ENCODE measurements at places on chromosomes 1 and 21.

DNA sequence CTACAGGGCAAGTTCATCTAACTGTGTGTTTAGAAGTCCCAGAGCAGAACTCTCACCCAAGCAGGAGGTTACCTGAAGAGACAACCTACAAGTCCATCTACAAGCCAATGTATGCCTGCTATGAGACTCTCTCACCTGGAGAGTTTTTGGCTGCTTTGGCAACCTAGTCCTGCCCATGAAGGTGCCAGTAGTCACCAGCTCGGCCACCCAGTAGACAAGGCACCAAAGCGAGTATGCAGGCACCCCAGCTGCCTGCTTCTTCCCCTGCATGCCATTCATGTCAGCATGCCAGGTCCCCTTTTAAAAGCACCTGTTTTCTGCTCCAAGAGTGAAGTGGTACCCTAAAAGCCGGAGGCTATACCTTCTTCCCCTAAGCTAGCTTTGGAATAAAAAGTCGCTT is 20.2 kb downstream of the RIIAD1 start:
- H3K27ac ChIP-seq = no peak overlapping the region
- peaks cover 4% of the 10 kb centered on the region for H3K4me1 ChIP-seq
- no peak for DNase-seq
- peaks cover 3% of the 10 kb centered on the region for H3K36me3 ChIP-seq

GRCh38 chr1:104671684-104672353 is 922.1 kb downstream of the AMY1C start:
- no peaks in the 10 kb centered on the region for H3K4me1 ChIP-seq
- H3K27me3 ChIP-seq = no peaks in the 10 kb centered on the region
- H3K4me3 ChIP-seq = no peak overlapping the region
- DNase-seq = no peak
- H3K36me3 ChIP-seq = no peaks in the 10 kb centered on the region

- no peaks in the 10 kb centered on the region for H3K27me3 ChIP-seq
- peaks cover 12% of the 10 kb centered on the region for H3K4me1 ChIP-seq
- H3K27ac ChIP-seq = no peak overlapping the region
- peak overlapping the region; percentile 92 for H3K4me3 ChIP-seq
Observed at GRCh38 chr1:150516050-150516591, 569 bp downstream of the FALEC start.

GRCh38 chr1:109623601-109624161 is 4.0 kb downstream of the AMPD2 start:
- H3K27me3 ChIP-seq = no peaks in the 10 kb centered on the region
- no peak for DNase-seq
- H3K36me3 ChIP-seq = peaks cover 25% of the 10 kb centered on the region
- H3K4me3 ChIP-seq = peak overlapping the region; percentile 53
- peak overlapping the region; percentile 75 for H3K27ac ChIP-seq

DNA sequence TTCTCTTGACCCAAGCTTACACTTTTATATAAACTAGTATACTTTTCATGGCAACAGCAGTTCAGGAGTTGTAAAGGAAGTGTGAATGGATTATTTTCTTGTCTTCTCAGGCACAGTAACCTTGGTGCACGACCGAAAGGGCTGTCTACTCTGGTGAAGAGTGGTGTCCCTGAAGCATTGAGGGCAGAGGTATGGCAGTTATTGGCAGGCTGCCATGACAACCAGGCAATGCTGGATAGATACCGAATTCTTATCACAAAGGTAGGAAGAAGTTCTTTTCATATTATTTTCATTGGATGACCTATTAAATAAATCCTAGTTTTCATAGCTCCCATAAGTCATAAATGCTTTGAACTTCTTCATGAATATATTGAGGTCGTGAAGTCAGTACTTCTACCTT is 53.9 kb upstream of the GPR52 start:
- no peaks in the 10 kb centered on the region for H3K27me3 ChIP-seq
- H3K36me3 ChIP-seq = peaks cover 39% of the 10 kb centered on the region
- peaks cover 11% of the 10 kb centered on the region for H3K4me1 ChIP-seq
- no peak overlapping the region for H3K27ac ChIP-seq
- H3K4me3 ChIP-seq = no peak overlapping the region

DNA sequence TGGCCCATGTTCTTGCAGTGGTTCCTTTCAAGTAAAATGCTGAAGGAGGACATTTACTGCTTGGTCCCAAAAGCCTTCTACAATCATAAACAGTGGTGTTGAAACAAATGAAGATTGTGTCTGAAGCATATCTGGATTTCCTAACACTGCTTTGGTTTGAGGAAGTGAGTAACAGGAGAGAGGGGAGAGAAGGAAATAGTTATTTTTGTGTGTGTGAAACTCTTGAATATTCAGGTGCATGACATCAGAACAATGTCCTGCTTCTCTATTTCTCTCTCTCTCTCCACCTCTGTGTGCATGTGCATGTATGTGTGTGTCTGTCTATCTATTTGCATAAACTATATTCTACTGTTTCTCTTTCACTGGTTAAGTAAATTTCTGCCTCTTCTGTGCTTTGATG is 61.4 kb upstream of the TNFSF18 start:
- H3K4me3 ChIP-seq = no peak overlapping the region
- no peak overlapping the region for H3K27ac ChIP-seq
- no peaks in the 10 kb centered on the region for H3K4me1 ChIP-seq

DNA sequence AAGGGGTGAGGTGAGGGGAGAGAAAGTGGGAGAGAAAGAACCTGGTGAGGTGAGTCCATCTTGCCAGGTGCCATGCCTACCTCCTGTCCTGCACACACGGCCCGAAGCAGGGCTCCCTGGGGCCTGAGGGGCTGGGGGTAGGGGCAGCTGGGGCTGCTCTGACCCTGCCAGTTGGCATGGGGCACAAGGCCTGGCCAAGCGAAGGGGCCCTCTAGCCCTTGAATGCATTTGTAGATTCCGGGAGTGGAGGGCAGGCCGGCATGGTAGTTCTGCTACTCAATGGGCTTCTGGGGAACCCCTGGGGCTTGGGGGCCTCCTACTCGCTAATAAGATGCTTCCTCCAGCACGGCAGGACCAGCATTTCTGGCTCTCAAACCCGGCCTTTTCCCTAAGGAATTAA is 3.6 kb upstream of the PRDM16 start:
- no peak for DNase-seq
- no peak overlapping the region for H3K27ac ChIP-seq
- H3K36me3 ChIP-seq = no peaks in the 10 kb centered on the region

GRCh38 chr1:210330279-210330866 is 1.7 kb downstream of the HHAT start:
- DNase-seq = no peak
- H3K4me3 ChIP-seq = no peak overlapping the region
- H3K27ac ChIP-seq = no peak overlapping the region
- H3K4me1 ChIP-seq = peaks cover 36% of the 10 kb centered on the region

GRCh38 chr1:232699814-232700213 is 69.9 kb upstream of the SIPA1L2 start:
- no peak overlapping the region for H3K4me3 ChIP-seq
- H3K36me3 ChIP-seq = no peaks in the 10 kb centered on the region
- no peak for DNase-seq
- H3K27ac ChIP-seq = no peak overlapping the region
- H3K27me3 ChIP-seq = no peaks in the 10 kb centered on the region
- peaks cover 2% of the 10 kb centered on the region for H3K4me1 ChIP-seq

GRCh38 chr1:159821171-159821867 is 5.4 kb upstream of the SLAMF8 start:
- H3K4me3 ChIP-seq = no peak overlapping the region
- H3K27ac ChIP-seq = no peak overlapping the region
- peaks cover 32% of the 10 kb centered on the region for H3K4me1 ChIP-seq
- no peaks in the 10 kb centered on the region for H3K27me3 ChIP-seq
- no peak for DNase-seq

DNA sequence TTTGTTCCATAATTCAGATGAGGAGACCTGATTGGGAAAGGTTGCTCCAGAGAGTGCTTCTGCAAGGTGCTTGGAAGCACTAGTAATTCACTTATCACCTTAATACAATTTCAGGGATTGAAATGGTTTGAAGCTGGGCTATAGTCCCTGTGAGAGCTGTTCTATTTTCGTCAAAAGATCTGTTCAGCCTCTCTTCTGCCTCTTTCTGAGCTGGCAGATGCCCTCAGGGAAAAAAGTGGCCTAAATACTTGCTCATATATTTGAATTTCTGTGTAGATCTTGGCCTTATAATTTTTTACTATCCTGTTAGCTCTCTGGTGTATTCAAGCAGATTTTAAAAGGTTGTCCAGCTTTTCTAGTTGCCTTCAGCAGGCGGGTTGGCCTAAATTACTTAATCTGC is 22.3 kb downstream of the C1orf146 start:
- no peaks in the 10 kb centered on the region for H3K4me1 ChIP-seq
- peaks cover 3% of the 10 kb centered on the region for H3K27me3 ChIP-seq
- H3K27ac ChIP-seq = no peak overlapping the region
- no peak for DNase-seq
- H3K36me3 ChIP-seq = no peaks in the 10 kb centered on the region
- no peak overlapping the region for H3K4me3 ChIP-seq

DNA sequence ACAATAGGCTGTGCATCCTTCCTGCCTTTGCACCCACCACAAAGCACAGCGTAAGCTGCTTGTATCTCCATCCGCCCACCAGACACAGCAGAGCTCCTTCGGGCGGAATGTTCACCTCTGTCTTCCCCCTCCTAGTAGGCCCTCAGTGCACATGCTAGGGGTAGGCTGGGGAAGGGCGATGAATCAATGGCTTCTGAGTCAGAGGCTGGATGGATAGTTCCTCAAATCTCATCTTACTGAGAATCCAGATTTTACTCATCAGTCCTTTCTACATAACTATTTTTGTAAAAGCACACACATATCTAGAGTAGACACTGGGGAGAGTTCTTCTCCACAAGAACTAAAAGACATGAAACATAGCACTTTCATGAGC is 73.8 kb downstream of the BCAR3 start:
- H3K36me3 ChIP-seq = no peaks in the 10 kb centered on the region
- peaks cover 7% of the 10 kb centered on the region for H3K27me3 ChIP-seq
- peak; percentile 69 for DNase-seq
- H3K4me3 ChIP-seq = no peak overlapping the region
- H3K27ac ChIP-seq = peak overlapping the region; percentile 27

DNA sequence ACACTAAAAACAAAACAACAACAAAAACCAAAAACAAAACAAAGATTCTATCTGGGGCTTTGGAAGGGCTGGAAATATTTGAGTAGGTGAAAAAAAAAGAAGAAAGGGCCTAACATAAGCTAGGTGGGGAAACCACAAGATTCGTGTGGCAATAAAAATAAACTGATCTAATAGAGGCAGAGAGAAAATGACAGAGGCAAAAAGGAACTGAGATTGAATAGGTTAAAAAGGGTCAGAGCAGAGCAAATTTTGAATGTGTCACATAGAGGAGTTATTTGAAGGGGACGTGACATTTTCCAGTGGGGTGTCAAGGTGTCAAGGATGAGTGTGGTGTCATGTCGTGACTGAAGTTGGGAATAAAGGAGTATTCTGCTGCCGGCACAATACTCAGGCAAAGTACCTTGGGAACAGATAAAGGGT is 65.2 kb upstream of the RALGPS2 start:
- no peak overlapping the region for H3K4me3 ChIP-seq
- no peaks in the 10 kb centered on the region for H3K4me1 ChIP-seq
- peaks cover 14% of the 10 kb centered on the region for H3K27me3 ChIP-seq
- H3K27ac ChIP-seq = no peak overlapping the region
- no peak for DNase-seq

DNA sequence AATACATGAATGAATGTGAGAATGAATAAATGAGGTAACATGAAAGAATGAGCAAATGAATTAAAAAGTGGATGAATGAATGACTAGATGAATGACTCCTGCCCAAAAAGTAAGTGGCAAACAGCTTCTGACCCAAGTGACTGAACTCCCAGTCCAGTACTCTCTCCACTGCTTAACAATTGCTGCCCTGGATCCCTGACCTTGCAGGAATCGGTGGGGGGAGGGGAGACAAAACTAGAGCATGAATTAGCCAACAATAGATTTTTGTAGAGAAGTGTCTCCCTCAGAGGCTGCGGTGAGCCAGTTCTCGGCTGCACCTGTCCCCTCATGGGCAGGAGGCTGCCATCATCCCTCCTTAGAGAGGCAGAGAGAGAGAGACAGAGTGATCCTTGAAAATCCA is 5.9 kb upstream of the GRIK3 start:
- H3K4me1 ChIP-seq = peaks cover 9% of the 10 kb centered on the region
- H3K4me3 ChIP-seq = no peak overlapping the region
- no peak overlapping the region for H3K27ac ChIP-seq
- DNase-seq = no peak

- H3K27ac ChIP-seq = no peak overlapping the region
- H3K36me3 ChIP-seq = no peaks in the 10 kb centered on the region
- DNase-seq = no peak
- no peaks in the 10 kb centered on the region for H3K4me1 ChIP-seq
- H3K27me3 ChIP-seq = peaks cover 11% of the 10 kb centered on the region
Observed at GRCh38 chr1:47656719-47657685, 219.2 kb downstream of the FOXD2 start.

Data from activated CD8-positive, alpha-beta T cell treated with anti-CD3 and anti-CD28 coated beads for 36 hours (primary cell).